Renal cortical epithelial cell (primary cell): ENCODE measurements at places on chromosomes 7 and 10. TPM values are rescaled to one million over a fixed set of nuclear protein-coding genes. Genes with fewer than 3 reads are reported as not detected.

- no peak for DNase-seq
Observed at GRCh38 chr10:6020826-6021225, 41.3 kb downstream of the IL2RA start.

DNA sequence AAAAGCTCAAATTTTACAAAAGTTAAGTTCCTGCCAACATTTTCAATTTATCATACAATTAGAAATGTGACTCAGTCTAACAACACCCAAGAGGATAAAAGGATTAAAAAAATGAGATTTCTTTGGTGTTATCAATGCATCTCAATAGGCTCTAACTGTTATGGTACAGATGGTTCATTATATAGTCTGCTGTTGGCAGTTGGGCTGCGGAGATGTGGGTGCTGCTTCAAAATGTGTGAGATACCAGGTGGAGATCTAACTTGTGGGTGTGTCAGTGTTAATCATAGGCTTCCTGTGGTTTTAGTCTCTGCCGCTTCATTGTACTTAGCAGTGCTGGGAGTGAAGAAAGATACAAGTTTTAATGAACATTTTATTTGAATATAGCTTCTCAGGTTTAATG is 231.2 kb downstream of the EXOC4 start:
- DNase-seq, result peak; percentile 10

DNA sequence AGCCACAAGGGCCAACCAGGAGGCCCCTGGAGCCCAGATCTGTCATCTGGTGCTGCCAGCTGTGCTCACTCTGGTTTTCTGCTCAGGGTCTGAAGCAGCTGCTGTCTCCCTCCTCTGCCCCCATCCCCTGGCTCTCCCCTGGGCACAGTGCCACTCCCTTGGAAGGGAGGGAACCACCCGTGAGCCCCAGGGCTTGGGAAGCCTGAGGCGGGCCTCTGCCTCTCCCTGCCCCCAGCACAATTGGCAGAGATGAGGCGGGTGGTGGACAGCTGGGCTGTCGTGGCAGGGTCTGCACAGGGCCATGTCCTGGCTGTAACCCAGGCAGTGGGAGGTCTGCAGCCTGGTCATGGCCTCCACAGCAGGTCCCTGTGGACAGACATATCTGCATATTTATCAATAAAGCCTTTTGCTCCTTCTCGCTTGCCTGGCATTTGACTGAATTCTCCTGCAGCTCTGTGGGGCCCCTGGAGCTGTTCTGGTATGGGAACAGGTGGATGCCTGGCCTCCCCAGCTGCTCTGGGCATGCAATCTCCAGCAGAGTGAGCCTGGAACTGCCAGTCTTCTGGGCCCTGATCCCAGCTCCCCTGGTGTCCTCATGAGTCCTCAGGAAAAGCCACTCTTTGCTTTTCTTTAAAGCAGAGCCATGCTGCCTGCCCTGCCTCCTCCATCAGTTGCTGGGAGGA is 1.6 kb upstream of the ANKRD2 start:
- DNase-seq, result no peak

ZNF862 gene
- 5.7 and 16.4 TPM in 2 replicates for total RNA-seq

ADIRF gene
- 49.3 TPM in 1 of 2 replicates, not detected in the other for total RNA-seq
